Hypothalamus (tissue), 51 donors: ENCODE measurements at places on chromosomes 7 and 10.

- DNase-seq: no peak
Observed at GRCh38 chr10:58996866-58997265, 179.6 kb upstream of the PHYHIPL start.

DNA sequence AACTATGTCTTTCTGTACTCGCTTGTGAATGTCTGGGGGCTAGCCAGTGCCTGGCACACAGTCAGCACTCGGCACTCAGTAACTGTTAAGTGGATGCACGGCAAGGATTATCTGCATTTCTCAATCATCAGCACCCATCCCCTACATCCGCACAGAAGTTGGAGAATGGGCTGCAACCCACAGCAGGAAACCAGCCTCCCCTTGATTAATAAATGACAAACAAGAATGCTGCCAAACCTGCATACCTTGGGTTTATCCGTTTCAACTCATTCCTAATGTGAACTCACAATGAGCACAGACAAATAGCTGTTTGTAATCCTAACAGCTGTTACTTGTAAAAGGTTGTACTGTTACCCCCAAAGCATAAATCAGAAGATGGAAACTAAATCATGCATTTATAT is 28.9 kb downstream of the PPP1R3C start:
- DNase-seq: no peak

DNA sequence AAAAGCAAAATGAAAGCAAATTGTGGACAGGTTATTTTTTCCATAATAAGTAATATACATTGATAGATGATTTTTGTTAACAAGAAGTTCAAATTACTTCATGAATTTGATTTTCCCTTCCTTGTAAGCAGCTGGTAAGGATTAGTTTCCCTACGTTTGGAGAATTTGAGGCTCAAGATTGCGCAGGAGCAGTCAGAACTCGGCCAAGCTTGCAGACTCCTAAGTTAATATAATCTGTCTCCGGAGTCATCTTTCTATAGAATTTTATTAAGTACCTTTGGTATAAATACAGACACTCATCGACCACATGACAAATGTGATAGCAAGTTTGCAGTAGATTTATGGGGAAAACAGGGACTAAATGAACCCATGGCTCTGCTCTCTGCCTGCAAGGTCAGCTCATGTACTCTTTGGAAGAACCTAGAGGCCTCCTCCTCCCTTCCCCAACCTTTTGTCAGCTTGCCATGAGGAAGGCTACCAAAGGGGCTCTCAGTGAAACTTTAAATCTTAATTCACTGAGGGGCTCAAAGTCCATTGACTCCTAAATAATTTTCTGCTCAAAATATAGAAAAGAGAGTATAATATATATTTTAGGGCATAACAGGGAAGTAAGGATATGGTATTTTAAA is 89.2 kb upstream of the CTTNBP2 start:
- DNase-seq: no peak

- no peak for DNase-seq
Observed at GRCh38 chr10:47268696-47269095, 31.3 kb upstream of the GDF10 start.

GRCh38 chr10:63976538-63976937 is 455.3 kb downstream of the REEP3 start:
- DNase-seq: no peak

GRCh38 chr10:228366-228765 is 93.1 kb downstream of the ZMYND11 start:
- no peak for DNase-seq

DNA sequence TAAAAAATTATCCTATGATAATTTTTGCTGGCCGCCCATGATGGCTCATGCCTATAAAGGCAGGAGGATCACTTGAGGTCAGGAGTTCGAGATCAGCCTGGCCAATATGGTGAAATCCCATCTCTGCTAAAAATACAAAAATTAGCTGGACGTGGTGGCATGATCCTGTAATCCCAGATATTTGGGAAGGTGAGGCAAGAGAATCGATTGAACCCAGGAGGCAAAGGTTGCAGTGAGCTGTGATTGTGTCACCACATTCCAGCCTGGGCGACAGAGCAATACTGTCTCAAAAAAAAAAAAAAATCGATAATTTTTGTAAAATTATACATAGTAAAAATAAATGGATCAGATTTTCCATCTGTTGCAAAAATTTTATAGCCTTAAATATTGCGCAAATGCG is 31.7 kb upstream of the CDK14 start:
- DNase-seq: no peak

DNA sequence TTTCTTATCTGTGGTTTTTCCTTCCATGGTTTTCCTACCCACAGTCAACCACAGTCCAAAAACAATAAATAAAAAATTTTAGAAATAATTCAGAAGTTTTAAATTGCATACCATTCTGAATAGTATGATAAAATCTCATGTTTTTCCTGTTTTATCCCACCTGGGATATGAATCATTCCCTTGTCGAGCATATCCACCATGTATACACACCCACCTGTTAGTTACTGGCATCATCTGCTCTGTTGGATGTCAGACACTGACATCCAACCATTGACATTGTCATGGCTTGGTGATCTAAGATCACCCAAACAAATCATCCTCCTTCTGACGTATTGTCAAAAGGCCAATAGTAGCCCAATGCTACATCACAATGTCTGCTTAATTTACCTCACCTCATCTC is 749.8 kb downstream of the TNS3 start:
- no peak for DNase-seq

DNA sequence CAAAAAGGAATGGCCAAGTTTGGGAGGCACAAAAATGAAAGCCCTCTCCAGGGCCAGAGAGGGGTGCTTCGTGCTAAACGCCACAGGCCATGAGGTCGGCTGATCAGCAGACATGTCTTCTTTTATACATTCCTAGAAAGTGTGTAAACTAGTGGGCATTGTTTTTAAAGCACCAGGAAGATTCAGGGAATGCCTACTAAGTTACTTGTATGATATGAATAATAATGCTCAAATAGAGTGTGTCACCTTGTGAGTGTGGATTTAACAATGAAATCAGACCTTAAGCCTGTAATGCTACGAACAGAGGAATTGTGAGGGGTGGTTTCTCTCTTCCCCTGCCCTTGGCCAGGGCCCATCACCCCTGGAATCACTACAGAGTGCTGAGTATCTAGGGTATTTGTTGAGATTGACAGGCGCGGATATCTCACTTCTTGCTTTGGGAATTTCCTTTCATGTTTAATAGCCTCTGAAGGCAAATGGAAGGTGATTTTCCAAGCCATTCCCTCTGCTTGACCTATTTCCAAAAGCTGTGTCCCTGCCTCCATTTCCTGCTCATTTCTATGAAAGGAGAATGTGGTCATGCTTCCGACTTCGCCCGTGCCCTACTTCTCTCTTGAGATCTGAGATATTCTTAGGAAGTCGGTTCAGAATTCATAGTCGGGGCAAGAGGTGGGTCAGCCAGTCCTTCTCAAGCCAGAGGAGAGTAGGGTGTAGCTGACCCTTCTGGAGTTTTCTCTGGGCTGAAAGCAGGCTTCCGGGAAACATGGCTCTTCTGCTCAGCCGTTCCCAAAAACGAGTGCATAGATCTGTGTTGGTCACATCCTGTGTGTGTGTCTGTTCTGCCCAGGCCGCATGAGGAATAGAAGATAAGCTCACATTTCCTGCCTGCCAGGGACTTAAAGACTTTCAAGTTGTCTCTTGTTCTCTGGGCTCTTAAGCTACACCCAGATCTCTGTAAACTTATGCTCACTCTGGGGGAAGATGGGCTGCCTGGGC is 167.8 kb upstream of the ITGB1 start:
- DNase-seq: no peak

GRCh38 chr10:121914661-121915060 is 13.2 kb downstream of the ATE1 start:
- no peak for DNase-seq

DNA sequence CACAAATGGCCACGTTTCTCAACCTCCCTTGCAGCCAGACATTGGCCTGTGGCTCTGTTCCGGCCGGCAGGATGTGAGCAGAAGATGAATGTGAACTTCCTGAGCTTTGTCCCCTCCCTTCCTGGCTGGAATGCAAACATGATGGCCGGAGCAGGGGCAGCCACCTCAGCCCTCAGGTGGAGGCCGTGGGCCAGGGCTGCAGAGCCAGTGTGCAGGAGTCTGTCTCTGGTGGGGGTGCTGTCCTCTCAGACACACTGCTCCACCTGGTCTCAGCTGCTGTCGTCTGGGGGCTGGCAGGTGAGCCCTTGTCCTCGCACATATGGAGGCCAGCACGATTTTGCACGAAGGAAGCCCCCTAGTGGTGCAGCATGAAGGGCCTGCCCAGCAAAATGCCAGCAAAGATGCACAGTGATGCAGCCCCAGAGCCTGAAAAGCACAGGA is 25.3 kb upstream of the PWWP2B start:
- no peak for DNase-seq

DNA sequence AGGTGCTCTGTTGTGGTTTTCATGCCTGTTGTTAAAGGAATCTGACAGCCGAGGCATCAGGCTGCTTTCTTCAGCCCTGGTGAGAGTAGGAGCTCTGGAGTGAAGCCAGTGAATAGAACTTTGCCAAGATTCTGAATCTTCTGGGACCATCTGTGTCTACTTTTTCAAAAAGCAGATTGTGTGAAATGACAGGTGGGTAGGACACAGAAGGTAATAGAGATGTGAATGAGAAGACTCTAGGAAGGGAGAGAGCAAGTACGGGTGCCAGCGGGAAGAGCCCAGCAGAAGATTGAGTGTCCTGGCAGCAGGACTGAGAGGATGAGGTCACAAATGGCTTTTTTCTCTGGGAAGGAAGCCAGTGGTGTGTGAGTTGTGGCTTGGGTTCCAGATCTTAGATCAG is 429.2 kb downstream of the SDK1 start:
- DNase-seq: no peak
